ENCODE measurements at places on chromosomes 1 and 21. TPM values are rescaled to one million over a fixed set of nuclear protein-coding genes. Genes with fewer than 3 reads are reported as not detected.

The FMO5 gene
- 0.18 TPM for total RNA-seq

The PBX1 gene
- 24.7 TPM for total RNA-seq

The OR2L3 gene
- not detected for total RNA-seq

The MAP10 gene
- total RNA-seq = 1.2 TPM

The LIN9 gene
- 7.6 TPM for total RNA-seq
